ENCODE measurements at places on chromosomes 3 and 15.

GRCh38 chr3:118817748-118818165, 216.9 kb downstream of the IGSF11 start:
- no peak for DNase-seq

GRCh38 chr3:157351981-157352380, 84.7 kb upstream of the PTX3 start:
- DNase-seq = no peak

- no peak for DNase-seq
Observed at GRCh38 chr3:196849180-196849741, 18.5 kb upstream of the SENP5 start.

- DNase-seq = no peak
Observed at GRCh38 chr3:153437666-153438065, 275.6 kb downstream of the RAP2B start.

- DNase-seq = no peak
Observed at GRCh38 chr3:2783261-2783660, 326.9 kb downstream of the IL5RA start.

DNA sequence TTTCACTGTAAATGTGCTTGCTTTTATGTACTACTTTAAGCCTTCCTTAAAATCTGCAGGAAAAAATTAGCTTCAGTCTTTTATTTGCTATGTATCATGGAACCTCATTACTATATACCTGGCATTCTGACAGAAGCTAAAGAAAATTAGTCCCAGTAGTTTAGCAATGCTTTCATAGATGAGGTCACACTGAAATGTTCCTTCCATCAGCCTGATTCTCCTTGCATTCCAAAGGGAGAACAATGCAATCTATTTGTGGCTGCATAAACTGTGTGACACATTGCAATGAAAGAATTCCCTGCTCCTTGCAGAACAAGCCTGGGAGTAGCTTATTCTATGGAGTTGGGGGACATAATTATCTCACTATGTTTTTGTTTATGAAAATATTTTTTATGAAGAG, 691.5 kb upstream of the ARPP21 start:
- no peak for DNase-seq

- no peak for DNase-seq
Observed at GRCh38 chr3:136343446-136343845, 93.3 kb downstream of the PCCB start.

DNA sequence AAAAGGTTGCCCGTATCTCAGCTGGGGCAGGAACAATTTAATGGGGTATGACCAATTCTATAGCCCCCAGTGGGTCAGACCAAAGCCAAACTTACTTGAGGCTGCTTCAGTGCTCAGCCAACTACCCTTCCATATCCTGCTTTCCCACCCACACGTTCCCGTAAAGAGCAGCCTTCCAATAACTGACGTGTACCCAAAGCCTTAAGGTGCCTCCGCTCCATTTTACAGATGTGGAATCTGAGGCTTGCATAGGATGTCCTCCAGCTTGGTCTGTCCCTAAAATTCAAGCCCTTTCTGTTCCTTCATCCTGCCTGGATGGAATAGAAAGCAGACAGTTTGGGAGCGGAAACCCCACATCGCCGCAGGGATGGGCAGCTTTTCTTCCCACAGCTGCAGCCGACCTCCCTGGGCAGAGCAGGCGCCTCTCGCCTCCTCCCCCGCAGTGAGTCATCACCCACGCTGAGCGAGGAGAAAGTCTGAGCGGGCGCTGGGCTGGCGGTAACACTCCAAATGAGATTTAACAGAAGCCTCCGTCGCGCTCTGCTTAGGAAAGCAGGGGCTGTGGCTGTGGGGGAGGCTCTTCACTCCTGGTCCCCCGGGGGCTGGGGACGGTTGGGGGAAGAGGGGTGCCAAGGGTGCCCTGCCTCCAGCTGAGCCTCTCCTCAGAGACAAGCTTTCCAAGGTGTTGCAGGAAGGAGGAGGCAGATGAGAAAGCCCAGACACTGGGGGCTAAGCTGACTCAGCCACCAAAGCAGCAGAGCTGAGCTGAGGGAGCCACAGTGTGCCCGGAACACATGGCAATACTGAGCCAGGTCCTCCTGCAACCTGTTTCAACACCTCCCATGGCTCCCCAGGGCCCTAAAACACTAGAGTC, 57.8 kb upstream of the HRH1 start:
- no peak for DNase-seq

- DNase-seq = no peak
Observed at GRCh38 chr3:69219101-69219708, 96.8 kb upstream of the LMOD3 start.

DNA sequence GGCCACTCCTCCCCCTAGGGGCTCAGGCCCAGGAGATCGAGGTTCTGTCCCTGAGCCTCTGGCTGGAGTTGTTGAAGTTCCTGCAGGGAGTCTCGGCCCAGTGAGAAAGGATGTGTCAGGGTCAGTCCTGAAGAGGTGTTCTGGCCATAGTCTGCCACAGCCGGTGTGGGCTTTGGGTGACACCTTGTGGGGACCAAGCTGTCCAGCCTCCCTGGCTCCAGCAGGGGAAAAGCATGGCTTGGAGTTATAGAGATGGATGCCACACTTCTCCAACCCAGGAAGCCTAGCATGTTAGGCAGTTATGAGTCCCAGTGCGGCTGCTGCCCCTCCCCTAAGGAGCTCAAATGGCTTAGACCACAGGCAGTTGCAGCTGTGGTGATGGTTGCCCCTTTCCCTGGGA, 945.6 kb upstream of the GBE1 start:
- no peak for DNase-seq

DNA sequence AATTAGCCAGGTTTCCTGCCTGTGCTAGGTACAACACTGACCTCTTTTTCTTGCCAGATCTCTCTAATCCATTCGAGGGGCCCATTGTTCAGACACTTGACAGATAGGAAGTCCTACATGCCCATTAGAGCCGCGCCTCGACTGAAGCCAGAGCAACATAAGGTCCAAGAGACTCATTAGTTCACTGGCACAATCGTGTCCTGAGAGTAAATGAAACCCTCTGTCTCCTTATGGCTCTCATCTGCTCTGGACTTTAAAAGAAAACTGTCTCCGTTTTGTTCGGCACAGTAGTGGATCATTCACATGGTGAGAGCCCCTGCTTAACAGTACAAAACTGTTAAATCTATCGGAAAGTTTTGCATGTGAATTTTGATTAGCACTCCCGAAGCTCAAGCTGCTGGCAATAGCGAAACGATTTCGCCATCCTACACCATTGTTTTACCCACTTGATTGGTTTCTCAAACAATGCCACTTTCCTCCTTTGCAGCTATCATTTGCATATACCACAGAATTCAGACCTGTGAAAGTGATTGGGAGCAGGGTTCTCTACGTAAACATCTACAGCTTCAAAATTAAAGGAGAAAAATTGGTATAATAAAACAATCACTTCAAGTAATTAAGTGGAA, 19.0 kb upstream of the C15orf61 start:
- DNase-seq = no peak

- no peak for DNase-seq
Observed at GRCh38 chr3:12392101-12392878, 92.0 kb upstream of the TSEN2 start.

DNA sequence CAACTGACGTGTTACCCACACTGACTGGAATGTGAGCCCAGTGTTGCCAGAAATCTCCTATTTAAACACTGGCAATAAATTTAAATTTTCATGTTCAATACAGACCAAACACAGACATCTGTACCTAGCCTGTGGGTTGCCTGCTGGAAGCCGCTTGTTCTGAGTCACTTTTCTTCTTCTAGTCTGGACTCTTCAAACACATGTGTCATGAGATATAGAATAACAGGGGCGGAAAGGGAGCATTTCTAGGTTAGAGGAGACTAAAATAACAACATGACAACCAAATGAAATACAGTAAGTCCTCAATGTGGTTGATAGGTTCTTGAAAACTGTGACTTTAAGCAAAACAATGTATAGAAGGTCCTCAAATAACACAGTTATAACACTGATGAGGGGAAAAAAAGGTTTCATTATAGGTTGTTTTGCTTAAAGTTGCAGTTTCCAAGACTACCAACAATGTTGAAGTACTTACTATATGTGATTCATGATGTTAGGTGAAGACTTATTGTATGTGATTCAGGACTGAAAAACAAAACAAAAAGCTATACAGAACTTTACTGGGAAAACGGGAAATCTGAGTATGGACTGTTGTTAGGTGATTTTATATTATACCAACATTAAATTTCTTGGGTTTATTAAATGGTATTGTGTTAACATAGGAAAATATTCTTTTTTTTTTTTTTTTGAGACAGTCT, 63.1 kb downstream of the PRKAR2A start:
- no peak for DNase-seq

GRCh38 chr3:30576946-30577345, 29.5 kb upstream of the TGFBR2 start:
- DNase-seq = no peak

DNA sequence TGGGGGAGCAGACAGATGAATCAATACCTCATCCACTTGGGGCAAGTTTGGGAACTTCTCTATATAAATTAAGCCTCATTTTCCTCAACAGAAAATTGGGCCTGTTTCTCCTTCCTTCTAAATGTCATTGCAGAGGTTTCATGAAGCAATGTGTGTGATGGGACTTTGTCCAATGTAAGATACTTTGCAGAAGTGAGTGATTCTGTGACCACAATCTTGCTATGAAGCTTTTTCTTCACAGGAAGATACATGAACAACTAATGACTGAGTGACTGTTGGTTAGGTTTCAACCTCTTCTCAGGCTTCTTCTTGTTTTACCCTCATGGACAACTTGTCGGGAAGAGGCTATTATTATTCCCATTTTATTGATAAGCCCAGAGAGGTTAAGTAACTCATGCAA, 11.0 kb downstream of the TMEM45A start:
- DNase-seq = no peak

GRCh38 chr3:88346643-88347042, 196.9 kb downstream of the C3orf38 start:
- no peak for DNase-seq

DNA sequence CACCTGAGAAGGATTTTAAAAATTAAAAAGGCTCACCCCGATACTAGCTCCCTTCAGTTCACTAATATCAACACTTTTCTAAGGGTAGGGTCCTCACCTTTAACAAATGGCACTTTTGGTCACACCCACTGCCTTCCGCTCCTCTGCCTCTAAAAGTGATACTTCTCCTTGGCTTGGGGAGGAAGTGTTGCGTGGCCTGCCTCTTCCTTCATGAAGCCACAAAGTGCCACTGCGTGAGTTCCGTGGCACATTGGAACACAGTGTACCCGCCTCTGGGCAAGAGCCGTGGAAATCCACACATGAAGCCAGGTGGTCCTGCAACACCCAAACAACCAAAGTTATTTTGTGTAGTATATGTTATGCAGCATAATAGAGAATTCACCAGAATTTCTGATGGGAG, 3.9 kb downstream of the B4GALT4 start:
- no peak for DNase-seq

DNA sequence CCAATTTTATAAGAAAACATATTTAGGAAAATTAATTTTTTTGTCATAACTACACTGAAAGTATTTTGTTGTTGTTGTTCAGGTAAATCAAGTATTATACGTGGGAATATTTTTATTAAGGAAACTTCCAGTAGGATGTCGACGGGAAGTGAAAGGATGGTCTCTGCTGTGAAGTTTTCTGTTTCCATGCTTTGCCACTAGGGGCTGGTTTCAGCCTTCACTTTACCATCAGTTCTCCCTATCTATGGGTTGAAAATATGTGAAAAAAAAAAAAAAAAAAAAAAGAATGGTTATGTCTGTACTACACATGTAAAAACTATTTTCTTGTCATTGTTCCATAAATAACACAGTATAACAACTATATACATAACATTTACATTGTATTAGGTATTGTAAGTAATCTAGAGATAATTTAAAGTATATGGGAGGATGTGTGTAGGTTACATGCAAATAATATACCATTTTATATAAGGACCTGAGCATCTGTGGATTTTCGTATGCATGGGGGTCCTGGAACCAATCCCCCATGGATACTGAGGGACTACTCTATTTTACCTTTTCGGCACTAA, 136.7 kb downstream of the SMAD6 start:
- no peak for DNase-seq

DNA sequence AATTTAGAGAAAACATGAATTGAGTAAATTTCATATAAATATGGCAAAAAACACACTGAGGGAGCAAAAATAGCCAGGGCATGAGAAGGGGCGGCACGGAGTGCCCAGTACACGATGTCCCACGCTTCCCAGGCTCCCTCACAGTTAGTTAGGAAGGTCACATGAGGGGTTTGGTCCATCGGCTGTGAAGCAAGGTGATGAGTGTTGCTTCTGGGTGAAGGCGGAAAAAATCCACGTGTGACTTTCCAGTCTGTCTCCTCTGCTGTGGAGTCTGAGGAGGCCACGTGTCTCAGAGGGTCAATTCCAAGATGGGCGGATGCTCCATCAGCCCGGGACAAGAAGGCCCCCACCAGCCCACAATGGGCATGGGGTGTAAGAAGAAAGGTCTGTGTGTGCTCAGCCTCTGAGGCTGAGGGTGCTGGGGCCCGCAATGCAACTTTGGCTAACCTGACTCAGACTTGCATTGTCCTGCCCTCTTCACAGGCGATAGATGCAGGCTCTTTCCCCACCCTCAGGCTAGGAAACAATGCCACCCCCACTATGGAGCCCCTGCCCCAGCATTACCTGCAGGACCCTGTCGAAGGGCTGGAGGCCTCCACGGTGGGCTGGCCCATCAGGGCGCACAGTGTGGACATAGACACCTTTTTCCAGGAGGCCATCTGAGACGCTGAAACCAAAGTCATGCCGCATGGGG, 45.7 kb downstream of the GRIP2 start:
- peak; percentile 49 for DNase-seq

GRCh38 chr3:79040091-79040490, 727.7 kb downstream of the ROBO1 start:
- no peak for DNase-seq

- DNase-seq = no peak
Observed at GRCh38 chr3:181689546-181689945, 22.2 kb upstream of the SOX2 start.

DNA sequence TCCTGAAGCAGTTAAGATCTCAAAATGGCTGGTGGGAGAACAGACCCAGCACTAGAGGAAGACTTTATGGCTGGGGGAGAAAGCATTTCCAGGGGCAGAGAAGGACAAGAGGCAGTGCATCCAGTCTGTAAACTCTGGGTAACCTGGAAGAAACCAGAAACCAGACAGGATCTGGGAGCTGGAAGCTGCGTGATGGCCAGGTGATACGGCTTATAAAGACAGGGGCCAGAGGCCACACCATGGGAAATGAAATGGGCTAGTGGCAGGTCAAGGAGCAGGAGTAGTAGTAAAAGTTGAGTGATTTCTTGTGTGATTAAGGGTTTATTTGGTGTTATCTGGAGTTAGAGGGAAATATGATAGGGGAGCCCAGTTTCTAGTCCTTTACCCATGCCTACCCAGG, 144.7 kb upstream of the ARRDC4 start:
- DNase-seq = no peak

GRCh38 chr15:68379759-68380290, 52.1 kb downstream of the ITGA11 start:
- DNase-seq = peak; percentile 28

Measured in suprapubic skin (tissue), 4 donors.